ENCODE measurements at places on chromosomes 16 and 17. TPM values are rescaled to one million over a fixed set of nuclear protein-coding genes. Genes with fewer than 3 reads are reported as not detected.

PIK3R5 gene
- total RNA-seq = 56.2 TPM

PRR15L gene
- total RNA-seq = not detected

TEKT5 gene
- not detected for total RNA-seq

BRIP1 gene
- 25.7 TPM for total RNA-seq

C1QTNF1 gene
- not detected for total RNA-seq

CDH8 gene
- not detected for total RNA-seq

PIEZO1 gene
- 306 TPM for total RNA-seq

ARRB2 gene
- 354 TPM for total RNA-seq

NDE1 gene
- total RNA-seq = 111 TPM

GP1BA gene
- total RNA-seq = not detected

CDH13 gene
- not detected for total RNA-seq

TBC1D28 gene
- total RNA-seq = not detected

EVI2B gene
- 63.9 TPM for total RNA-seq

HS3ST6 gene
- total RNA-seq = not detected

SMURF2 gene
- total RNA-seq = 19.3 TPM

RGS11 gene
- total RNA-seq = 0.34 TPM

TSPOAP1 gene
- 76.8 TPM for total RNA-seq

BLMH gene
- 54.8 TPM for total RNA-seq
